ENCODE measurements at places on chromosomes 7 and 10. TPM values are rescaled to one million over a fixed set of nuclear protein-coding genes. Genes with fewer than 3 reads are reported as not detected.

The CNNM1 gene
- not detected for total RNA-seq

The AOC1 gene
- not detected for total RNA-seq

The LLCFC1 gene
- total RNA-seq: not detected

The GPRIN2 gene
- total RNA-seq: not detected

The PHKG1 gene
- not detected for total RNA-seq

The CRPPA gene
- not detected for total RNA-seq

DNA sequence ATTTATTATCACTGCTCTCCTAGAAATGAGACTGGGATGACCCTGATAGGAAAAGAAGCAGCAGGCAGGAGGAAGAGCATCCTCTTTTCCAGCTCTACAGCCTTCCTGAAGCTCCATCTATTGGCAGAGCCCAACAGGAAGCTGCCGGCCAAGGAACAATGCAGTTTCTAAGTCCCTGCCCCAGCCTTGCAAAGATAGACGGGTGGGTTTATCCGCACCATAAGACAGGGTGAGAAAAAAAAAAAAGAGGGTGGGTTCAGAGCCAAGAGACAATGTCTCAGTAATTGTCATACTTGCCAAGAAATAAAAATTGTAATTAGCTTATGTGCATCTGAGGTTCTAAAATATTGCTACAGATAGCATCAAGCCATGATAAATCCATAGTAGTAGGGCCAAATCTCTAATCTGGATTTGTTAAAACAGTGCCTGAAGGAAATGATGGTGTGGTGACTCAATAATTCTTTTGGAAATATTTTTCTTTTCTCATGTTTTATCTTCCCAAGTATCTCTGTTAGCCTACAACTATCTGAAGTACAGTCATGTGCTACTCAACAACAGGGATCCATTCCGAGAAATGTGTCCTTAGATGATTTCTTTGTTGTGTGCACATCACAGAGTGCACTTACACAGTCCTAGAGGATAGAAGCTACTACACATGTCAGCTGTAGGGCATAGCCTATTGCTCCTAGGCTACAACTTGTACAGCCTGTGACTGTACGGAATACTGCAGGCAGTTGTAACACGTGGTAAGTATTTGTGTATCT, 242.9 kb upstream of the CXCL12 start:
- no peak for DNase-seq

GRCh38 chr10:100729862-100730724, 15.3 kb upstream of the PAX2 start:
- DNase-seq: no peak

- DNase-seq: no peak
These were observed 2.4 kb upstream of the HOXA10 start for GRCh38 chr7:27176524-27176845.

DNA sequence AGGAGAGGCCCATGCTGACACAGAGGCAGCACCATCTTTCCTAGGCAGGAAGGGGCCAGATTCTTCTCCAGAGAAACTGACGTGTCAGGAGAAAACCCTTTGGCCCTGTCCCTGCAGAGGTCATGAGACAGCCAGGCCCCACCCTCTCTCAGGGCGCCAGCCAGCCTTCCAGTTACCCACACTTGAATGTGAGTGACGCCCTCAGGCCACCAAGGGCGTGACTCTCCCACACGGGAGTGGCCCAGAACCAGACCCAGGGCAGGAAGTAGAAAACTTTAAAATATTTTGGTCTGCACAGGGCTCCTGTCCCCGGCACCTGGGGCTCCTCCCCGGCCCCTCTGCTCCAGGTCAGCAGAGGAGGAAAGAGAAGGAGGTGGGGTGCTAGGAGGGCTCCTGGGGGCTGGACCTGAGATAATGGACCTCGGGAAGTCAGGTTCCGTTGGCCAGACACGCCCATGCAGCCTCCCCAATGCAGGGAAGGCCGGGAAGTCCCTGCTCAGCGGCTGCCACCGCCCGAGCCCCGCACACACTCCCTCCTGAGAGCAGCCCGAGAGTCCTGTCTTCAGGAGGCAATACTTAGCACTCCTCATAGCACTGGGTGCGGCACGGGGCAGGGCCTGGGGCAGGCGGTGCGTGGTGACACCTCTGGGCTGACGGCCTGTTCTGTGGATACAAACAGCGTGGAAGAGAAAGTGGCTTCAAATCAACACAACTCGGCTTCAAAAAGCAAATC, 67.0 kb upstream of the CFAP46 start:
- DNase-seq: peak; percentile 42

DNA sequence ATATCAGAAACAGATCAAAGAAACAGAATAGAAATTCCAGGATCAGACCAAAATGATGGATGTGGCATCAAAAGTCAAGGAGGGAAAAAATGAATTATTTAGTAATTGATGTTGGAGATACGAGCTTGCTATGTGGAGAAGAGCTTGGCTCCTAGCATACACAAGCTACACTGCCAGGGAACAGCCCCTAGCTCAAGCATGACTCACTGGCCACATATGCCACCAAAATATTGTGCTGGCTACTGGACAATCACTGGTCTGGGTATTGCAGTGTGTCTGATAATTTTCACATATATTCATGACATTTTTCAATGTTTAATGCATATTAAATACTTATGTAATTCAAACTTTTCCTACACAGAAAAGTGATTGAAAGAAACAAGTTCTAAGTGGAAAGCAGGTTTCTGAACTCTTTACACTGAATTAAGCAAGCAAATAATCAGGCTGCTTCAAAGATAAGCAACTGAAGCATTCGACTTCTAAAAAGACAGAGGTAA, 59.3 kb downstream of the OAT start:
- DNase-seq: no peak

- no peak for DNase-seq
These were observed 117.5 kb downstream of the NRF1 start for GRCh38 chr7:129728875-129729467.
